HepG2 (cell line): ENCODE measurements at places on chromosomes 6 and 20. TPM values are rescaled to one million over a fixed set of nuclear protein-coding genes. Genes with fewer than 3 reads are reported as not detected.

DNA sequence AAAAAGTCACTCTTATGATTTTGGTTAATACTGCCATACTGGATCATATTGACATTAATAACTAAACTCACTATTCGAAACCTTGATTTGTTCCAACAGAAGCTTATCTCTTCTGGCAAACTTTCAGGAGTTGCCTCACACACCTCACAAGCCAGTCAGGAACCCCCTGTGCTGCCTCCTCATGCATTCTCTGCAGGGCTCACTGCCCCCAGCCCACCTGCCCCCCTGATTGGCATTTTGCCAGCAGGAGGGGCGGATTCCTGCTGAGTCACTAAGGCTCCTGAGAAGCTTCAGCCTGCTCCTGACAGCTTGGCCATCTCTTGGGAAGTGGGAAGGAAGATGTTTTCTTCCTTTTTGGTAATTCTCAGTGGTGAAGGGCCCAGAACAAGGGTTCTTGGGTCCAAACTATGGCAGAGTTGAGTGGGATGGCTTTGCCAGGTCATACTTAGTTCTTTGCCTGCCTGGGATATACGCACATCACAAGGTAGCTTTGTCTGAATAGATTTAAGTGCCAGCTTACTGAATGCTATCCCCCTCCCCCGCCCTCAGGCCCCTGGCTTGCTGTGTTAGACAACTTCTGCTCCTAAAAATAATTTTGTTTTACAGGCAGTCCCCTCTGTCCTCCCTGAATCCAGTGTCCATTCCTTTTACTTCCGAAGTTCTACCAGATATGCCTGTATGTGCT, 31.4 kb downstream of the SLC35F1 start:
- DNase-seq = no peak

- DNase-seq = no peak
Observed at GRCh38 chr6:111417946-111418345, 65.1 kb downstream of the REV3L start.

SAMD10 gene
- total RNA-seq = 5.1 and 6.1 TPM in 2 replicates

RFX6 gene
- not detected in 2 replicates for total RNA-seq
